ENCODE measurements at places on chromosomes 7 and 10. TPM values are rescaled to one million over a fixed set of nuclear protein-coding genes. Genes with fewer than 3 reads are reported as not detected.

Gene EBLN1
- polyA plus RNA-seq = not detected

Gene ZFAND2A
- 23.4 TPM for polyA plus RNA-seq

Gene SPAM1
- polyA plus RNA-seq = not detected

Gene CADPS2
- 67.2 TPM for polyA plus RNA-seq

Gene SPDYE6
- polyA plus RNA-seq = 2.9 TPM

Gene TWIST1
- 9.3 TPM for polyA plus RNA-seq

Gene GPNMB
- 19.9 TPM for polyA plus RNA-seq

Gene DTX2
- polyA plus RNA-seq = 5.8 TPM

Gene GCK
- 3.7 TPM for polyA plus RNA-seq

Gene FAM13C
- polyA plus RNA-seq = 7.6 TPM

Gene ZNF467
- polyA plus RNA-seq = 23.5 TPM

Gene ZP3
- polyA plus RNA-seq = 11.0 TPM

Gene NPSR1
- 0.21 TPM for polyA plus RNA-seq

Gene VWA2
- polyA plus RNA-seq = 2.3 TPM

Gene PROSER2
- polyA plus RNA-seq = 3.8 TPM

Gene SAP25
- polyA plus RNA-seq = 9.9 TPM

Gene ZNF853
- 14.5 TPM for polyA plus RNA-seq

Gene CALHM2
- 13.2 TPM for polyA plus RNA-seq

Gene LGI1
- 9.0 TPM for polyA plus RNA-seq

Gene ENTPD7
- polyA plus RNA-seq = 20.8 TPM

Gene GSDME
- 13.0 TPM for polyA plus RNA-seq

Gene REPIN1
- 110 TPM for polyA plus RNA-seq

Gene ADAP1
- 20.8 TPM for polyA plus RNA-seq

Gene ACBD5
- 41.2 TPM for polyA plus RNA-seq

Gene RAPGEF5
- 36.1 TPM for polyA plus RNA-seq

Gene JAKMIP3
- polyA plus RNA-seq = 0.26 TPM

Gene IL6
- polyA plus RNA-seq = not detected

Gene COL17A1
- 0.49 TPM for polyA plus RNA-seq

Gene INA
- 0.64 TPM for polyA plus RNA-seq

Gene PRKG1
- 16.4 TPM for polyA plus RNA-seq

Gene BEND7
- polyA plus RNA-seq = 37.9 TPM

Gene SFMBT2
- polyA plus RNA-seq = 7.0 TPM

Gene LRIT2
- not detected for polyA plus RNA-seq

Gene LIPJ
- 0.30 TPM for polyA plus RNA-seq

Gene GNAT3
- polyA plus RNA-seq = not detected

Gene RFC2
- 42.4 TPM for polyA plus RNA-seq

Gene FGF8
- 7.0 TPM for polyA plus RNA-seq

Gene PRF1
- 0.42 TPM for polyA plus RNA-seq

Gene LIPM
- not detected for polyA plus RNA-seq

Gene NFKB2
- 23.8 TPM for polyA plus RNA-seq

Gene MSMB
- not detected for polyA plus RNA-seq

Gene GJD4
- polyA plus RNA-seq = 0.17 TPM

Gene SKAP2
- polyA plus RNA-seq = 27.4 TPM

Gene STOX1
- 10.2 TPM for polyA plus RNA-seq

Gene ENKUR
- polyA plus RNA-seq = 3.4 TPM

Gene AOAH
- 2.5 TPM for polyA plus RNA-seq

Gene TRIM56
- 16.9 TPM for polyA plus RNA-seq

Gene CACUL1
- 31.6 TPM for polyA plus RNA-seq

Gene TSPAN13
- polyA plus RNA-seq = 22.2 TPM

Gene TEX36
- polyA plus RNA-seq = not detected

Gene RP9
- 36.1 TPM for polyA plus RNA-seq
